ENCODE measurements at places on chromosomes 12 and 14. TPM values are rescaled to one million over a fixed set of nuclear protein-coding genes. Genes with fewer than 3 reads are reported as not detected.

DNA sequence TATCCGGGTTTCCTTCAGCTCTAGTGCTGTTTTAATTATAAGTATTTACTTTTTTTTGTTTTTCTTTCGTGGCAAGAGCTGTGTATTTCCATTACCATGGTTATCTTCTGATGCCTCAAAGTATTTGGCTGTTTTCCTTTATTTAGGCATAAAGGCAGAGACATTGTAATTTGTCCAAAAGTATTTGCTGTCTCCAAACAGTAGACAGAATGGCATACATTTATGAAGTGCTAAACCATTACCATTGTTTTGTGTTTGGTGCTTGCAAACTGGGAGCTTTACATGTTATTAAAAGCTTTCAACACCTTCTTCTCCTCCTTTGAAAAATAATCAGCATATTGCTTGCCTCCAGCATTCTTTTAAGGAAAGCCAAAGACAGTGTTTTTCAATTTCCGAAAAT is 46.3 kb downstream of the FLRT2 start:
- no peak for DNase-seq

GRCh38 chr12:31322801-31323207 is 3.1 kb downstream of the SINHCAF start:
- no peak for DNase-seq

- DNase-seq: no peak
These were observed 8.9 kb downstream of the ARL6IP4 start for GRCh38 chr12:122989225-122989839.

DNA sequence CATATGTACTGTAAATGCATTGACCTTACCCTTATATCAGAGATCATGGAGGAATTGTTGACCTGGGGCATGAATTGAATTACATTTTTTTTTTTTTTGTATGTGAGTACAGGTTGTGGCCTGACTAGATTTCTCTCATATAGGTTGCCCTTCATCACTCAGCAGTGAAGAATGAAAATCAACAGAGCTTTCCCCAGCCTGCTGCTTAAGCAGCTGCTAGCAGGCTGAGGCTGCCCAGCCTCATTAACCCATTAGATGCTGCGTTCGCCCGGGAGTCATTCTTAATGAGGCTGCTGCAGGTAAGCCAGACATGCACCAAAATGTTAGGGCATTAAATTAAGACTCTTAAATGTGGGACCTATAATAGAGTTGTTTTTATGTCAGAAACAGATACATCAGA is 236.0 kb downstream of the ETNK1 start:
- DNase-seq: no peak

- no peak for DNase-seq
These were observed 66.8 kb upstream of the SLCO1C1 start for GRCh38 chr12:20628226-20628787.

DNA sequence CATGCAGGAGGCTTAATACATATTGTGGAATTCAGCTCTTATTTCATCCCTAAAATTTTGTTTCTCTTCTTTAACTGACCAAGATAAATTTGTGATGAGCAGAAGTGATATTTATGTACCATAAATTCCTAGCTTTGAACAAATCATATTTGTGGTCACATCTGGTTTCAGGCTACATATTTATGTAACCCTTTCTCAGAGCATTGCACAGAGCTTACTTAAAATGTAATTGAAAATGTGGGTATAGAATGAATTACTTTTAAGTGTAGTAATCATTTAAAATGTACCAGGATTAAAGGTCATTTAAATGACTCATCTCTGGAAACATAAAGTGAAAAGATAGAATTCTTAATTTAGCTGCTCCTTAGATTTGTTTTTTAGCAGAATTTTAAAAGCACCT is 129.9 kb upstream of the FRMD6 start:
- no peak for DNase-seq

DNA sequence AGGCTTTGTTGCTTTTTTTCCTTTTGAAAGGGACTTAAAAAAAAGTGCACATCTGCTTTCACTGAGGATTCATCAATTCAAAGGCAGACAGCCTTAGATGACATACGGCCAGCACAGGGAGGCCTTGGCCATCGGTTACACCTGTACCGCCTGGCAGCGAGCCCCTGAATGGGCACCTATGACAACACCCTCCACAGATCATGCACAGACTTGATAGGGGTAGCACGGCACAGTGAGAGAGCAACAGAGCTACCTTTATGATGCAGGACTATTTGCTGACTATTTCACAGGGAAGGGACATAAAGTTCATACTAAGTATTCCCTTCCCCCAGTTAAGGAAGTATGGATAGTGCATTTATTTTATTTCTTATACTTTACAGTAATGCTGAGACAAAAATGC is 137.9 kb upstream of the ARID2 start:
- DNase-seq: no peak

DNA sequence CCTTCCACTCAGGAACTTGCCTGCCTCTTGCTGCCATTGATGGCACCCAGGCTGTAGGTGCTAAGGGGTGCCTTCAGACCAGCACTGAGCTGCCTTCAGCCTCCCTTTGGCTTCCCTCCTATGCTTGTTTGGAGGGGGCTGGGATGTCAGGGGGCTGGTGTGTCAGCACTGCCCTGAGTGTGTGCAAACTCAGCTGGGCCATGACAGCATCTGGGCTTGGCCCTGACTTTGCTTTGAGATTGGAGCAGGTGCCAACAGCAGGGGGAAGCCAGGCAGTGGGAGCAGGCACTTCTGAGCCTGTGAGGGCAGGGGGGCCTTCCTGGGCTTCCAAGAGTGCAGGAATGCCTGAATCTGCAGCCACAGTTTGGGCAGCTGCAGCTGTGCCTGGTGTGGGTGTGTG is 56.9 kb downstream of the ATP23 start:
- DNase-seq: no peak

DNA sequence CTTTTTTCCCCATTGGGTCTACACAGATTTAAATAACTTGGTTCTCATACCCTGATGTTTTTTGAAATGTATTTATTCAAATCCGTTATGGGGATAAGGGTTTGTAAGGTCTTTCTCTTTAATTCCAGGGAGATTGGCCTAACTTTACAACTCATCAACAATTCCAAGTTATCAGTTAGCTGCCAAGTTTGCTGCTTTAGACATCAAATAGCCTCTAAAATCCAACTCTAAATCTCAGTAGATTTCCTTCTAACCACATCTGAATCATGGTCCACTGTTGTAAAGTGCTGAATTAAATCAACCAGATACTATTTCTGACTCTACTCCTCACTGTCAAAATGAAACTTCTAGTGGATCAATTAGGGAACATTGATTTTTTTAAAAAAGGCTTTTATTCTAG is 364.1 kb upstream of the E2F7 start:
- DNase-seq: no peak

- DNase-seq: no peak
These were observed 33.7 kb downstream of the VWF start for GRCh38 chr12:6090803-6091202.

GRCh38 chr14:58978343-58978742 is 210.1 kb upstream of the DAAM1 start:
- no peak for DNase-seq

Gene SMCO3
- total RNA-seq: 5.0 TPM

Gene TSPAN11
- 12.7 TPM for total RNA-seq

Gene LRIG3
- 59.8 TPM for total RNA-seq

All from spinal cord (tissue), 10 donors.